Activated CD8-positive, alpha-beta memory T cell treated with anti-CD3 and anti-CD28 coated beads, Interleukin-2, amount 10 ng/mL, durations not matched to agents 7 days and 5 days (primary cell): ENCODE measurements at places on chromosomes 3 and 15. TPM values are rescaled to one million over a fixed set of nuclear protein-coding genes. Genes with fewer than 3 reads are reported as not detected.

Gene DNAH12
- not detected for total RNA-seq

GRCh38 chr15:73809728-73810501, 56.8 kb upstream of the INSYN1 start:
- no peak for DNase-seq

GRCh38 chr15:98126326-98127085, 166.0 kb downstream of the ARRDC4 start:
- DNase-seq, result no peak

Gene SERINC4
- 0.20 TPM for total RNA-seq

Gene DUOXA1
- total RNA-seq, result not detected

DNA sequence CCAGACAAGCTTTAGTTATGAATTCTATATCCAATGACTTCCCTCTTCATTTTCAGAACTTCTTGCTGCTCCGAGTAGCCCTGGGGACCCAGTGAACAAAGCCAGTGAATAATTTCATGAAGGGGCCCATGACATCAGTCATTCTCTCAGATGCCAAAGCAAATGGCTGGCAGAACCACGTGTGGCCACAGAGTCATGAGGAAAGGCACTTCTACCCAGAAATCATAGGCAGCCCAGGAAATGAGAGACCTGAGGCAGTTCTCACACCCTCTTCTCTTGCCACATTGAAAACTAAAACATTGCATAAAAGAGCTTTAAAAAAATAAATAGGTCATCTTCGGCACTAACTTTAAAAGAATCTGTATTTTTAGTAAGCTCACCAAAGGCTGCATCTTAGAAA, 4.3 kb upstream of the UACA start:
- no peak for DNase-seq

DNA sequence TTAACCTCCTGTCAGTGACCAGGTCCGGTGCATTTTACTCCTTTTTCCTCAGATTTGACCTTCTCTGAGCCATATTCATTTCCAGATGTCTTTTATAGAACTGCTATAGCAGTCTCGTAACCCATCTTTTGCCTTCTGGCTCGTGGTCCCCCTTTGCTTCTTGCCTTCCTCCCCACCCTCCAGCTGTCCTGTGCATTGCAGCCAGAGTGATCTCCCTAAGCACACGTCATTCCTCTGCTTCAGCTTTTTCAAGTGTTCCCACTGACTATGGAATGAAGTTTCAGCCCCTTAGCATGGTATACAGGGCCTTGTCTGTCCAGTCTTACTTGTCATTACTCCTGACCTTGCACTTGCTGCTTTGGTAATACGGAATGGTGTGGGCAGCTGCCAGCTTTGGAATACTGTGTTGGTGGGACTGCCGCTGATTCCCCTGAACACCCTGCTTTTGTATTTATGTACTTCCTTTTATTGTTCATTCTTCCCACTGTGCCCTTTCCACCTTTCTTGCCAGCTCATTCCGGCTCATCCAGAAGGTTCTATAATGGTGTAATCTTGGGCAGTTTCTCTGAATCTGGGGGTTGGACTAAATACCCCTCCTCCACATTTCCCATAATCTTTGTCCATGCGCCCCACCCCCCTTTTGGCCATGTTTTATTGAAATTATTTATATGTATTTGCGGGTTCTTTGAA, 38.9 kb downstream of the SLC25A26 start:
- DNase-seq, result no peak

GRCh38 chr3:132628157-132628556, 31.1 kb downstream of the ACKR4 start:
- DNase-seq, result no peak

- no peak for DNase-seq
Measured at GRCh38 chr15:88066636-88067330, 189.8 kb downstream of the NTRK3 start.

DNA sequence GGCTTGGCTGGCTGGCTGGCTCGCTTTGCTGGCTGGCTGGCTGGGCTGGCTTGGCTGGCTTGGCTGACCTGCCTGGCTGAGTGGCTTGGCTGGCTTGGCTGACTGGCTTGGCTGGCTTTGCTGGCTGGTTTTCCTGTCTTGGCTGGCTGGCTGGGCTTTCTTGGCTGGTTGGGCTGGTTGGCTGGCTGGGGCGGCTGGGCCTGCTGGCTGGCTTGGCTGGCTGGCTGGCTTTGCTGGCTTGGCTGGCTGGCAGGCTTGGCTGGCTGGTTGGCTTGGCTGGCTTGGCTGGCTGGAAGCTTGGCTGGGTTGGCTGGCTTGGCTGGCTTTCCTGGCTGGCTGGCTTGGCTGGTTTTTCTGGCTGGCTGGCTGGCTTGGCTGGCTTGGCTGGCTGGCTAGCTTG, 435.6 kb downstream of the GOLGA6L6 start:
- peak; percentile 21 for DNase-seq

Gene THBS1
- 0.91 TPM for total RNA-seq

DNA sequence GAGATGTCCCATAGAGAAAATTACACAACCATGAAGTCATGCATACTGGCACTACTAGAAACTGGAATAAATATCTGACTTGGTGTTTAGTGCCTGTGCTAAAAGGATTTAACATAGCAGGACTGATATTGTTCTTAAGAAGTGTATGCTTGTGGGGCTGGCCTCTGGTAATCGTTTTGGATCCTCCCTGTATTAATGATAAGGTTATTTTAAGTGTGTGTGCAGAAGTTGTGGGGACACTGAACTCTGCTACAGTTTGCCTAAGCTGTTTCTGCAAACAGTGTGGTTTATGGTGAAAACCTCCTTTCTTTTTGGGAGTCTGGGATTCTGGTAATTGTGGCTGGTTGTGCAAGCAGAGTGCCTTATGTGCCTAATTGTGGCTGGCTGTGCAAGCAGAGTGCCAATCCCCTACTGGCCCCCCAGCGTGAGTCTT, 120.8 kb downstream of the CLASP2 start:
- no peak for DNase-seq

DNA sequence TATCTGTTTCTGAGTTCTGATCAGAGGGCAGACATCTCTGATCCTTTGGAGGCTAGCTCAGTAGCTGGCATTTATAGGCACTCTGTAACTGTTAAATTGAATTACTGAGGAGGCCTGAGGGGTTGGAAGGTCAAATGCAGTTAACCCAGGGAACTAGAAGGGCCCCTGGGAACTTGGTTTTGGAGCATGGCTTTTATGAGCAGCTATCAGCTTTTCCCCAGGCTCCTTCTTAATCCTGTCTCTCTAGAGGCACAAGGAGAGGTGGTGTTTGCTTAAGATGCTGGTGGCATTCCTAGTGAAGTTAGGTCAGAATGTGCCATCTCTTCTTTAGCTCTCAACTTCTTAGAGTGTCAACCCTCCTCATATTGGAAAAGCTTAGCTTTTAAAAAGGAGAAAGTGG, 128.9 kb downstream of the LPP start:
- no peak for DNase-seq

DNA sequence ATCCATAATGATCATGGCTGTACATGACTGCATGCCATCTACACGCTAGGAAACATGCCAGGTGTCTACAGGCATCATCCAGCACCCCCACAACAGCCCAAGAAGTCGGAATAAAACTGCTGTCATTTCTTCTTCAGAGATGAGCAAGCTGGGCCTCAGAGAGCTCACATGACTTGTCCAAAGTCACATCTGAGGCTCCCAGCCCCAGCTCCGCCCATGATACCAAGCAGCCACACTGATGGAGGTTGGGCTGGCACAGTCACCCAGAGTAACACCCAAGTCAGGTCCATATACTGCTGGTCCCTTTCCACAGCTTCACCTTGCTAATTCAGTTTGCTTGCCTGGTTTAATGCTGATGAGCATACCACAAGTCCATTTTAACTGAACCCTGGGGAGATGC, 116.6 kb downstream of the SEC22A start:
- DNase-seq, result no peak

DNA sequence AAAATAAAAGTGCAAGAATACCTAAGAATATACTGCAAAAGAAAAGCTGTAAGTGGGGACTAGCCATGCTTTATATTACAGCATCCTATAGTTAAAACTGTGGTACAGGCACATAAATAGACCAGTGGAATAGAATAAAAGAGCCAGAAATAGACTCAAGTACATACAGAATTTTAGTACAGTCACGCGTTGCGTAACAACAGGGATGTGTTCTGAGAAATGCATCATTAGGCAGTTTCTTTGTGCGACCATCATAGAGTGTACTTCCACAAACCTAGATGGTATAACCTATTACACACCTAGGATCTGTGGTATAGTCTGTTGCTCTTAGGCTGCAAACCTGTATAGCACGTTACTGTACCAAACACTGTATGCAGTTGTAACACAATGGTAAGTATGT, 61.8 kb downstream of the PCCB start:
- DNase-seq, result no peak

- no peak for DNase-seq
Measured at GRCh38 chr3:138378990-138379389, 30.6 kb downstream of the MRAS start.

DNA sequence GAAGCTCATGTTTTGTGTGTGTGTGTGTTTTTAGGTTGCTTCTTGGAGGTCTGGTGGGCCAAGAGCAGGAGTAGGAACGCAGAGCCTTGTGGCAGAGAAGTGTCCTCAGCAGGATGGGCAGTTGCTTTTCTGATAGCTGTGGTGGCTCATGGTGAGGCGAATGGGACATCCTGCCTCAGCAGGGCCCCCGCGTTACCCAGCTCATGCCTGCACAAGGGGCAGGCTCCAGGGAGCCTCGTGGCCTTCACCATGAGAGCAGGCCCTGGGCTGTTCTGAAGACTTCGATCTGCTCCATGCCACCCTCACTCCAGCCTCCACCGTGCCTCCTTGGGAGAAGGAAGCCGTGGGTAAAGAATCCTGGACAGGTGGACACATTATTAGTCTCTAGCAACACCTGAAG, 33.4 kb upstream of the CTXND1 start:
- DNase-seq, result no peak

- DNase-seq, result no peak
Measured at GRCh38 chr3:105253225-105253624, 113.5 kb upstream of the ALCAM start.

DNA sequence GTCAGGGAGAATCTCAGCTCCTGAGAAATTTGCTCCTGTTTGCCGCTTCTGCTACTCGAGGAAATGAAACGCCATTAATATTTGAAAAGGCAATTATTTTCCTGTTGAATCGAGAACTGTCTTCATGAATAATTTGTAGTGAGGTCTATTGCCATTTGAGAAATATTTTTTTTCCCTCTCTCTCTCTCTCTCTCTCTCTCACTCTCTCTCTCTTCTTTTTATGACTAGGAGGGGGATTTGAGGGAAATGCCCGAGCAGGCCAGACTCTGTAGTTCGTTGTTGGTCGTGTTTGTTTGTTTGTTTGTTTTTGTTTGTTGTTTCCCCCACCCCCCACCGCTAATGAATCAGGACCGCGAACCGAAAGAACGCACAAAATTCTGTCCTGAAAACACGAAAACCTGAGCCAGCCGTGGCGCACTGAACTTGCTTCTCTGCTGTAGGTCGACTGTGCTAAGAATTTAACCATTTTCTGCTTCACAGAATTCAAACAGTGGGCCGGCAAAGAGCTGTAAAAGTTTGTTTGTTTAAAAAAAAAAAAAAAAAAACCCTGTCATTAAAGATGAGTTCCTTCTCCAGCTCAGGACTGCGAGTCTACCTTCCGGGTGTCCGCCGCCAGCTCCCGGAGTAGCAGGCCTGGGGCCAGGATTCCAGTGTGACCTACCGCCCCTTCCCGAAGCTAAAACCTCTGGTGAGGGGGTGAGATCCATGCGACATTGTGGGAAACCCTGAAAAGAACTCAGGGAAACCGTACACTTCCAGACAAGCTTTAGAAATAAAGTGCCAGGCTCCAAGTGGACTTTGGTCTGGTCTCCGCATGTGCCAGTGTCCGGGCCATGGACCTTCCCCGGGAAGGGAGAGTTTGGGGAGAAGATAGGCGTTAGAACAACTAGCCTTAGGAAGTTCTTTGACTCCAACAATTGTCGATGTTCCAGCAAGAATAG, 12.1 kb downstream of the ZIC4 start:
- DNase-seq, result no peak

DNA sequence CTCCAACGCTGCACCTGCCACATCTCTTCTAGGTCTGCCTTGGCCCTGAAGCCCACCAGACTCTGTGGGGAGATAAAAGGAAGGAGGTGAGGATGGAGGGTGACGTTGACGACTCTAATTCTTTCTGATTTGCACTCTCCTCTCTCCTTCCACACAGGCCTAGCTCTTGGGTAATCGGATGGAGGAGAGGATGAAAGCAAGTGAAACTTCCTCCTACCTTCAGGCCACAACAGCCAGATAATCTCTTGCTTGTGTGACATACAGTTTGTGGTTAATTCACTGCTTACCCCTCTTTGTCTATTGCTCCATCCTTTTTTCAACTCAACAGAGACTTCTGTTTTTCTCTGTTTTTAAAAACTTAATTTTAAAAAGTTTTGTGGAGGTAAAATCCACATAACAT, 208.1 kb downstream of the SV2B start:
- DNase-seq, result no peak

- DNase-seq, result peak; percentile 89
Measured at GRCh38 chr15:65856821-65857455, 12.4 kb upstream of the RAB11A start.

DNA sequence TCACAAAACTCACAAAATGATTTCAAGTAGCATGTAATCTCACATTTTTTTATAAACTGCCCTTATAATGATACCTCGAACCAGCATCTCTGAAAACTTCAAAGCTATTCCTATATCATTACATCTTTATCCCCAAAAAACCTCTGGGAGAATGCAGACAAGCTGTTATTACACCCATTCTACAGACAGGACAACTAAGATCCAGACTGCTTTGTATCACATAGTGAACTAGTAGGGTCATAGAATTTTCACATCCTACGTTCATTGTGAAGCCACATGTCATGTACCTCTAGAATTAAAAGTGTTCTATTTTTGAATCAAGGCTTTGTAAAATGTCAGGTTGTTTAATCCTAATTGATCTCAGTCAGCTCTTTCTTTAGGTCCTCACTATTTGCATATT, 98.7 kb upstream of the RAP2B start:
- DNase-seq, result no peak

Gene AP3B2
- total RNA-seq, result not detected

Gene FBXO40
- not detected for total RNA-seq

GRCh38 chr15:70334286-70334685, 236.6 kb upstream of the TLE3 start:
- no peak for DNase-seq

DNA sequence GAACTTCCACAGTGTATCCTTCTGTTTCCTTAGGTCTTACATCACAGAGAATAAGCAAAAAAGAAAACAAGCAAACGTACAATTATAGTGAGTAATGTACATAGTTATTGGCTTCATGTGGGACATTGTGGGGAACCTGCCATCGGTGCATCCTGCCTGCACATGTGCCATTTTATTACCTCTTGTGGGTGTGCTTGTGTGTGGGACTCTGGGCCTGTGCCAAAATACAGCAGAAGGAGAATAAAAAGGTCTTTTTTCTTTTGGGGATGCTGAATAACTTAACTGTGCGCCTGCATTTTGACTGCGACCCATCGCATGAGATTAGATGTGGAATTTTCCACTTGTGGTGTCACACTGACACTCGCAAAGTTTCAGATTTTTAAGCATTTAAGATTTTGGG, 169.6 kb upstream of the DCBLD2 start:
- DNase-seq, result no peak

Gene UQCC5
- 12.9 TPM for total RNA-seq

GRCh38 chr15:85302271-85302670, 78.1 kb upstream of the AKAP13 start:
- DNase-seq, result no peak

GRCh38 chr3:89049119-89049518, 58.3 kb upstream of the EPHA3 start:
- DNase-seq, result no peak
